ENCODE measurements at places on chromosomes 2 and 18.

- DNase-seq, result no peak
Measured at GRCh38 chr2:58204195-58204959, 36.7 kb downstream of the FANCL start.

GRCh38 chr18:68104036-68104435 lies 587.5 kb upstream of the DSEL start:
- DNase-seq, result no peak

GRCh38 chr2:222715742-222716141 lies 44.3 kb downstream of the MOGAT1 start:
- no peak for DNase-seq

GRCh38 chr2:236523249-236523648 lies 46.4 kb upstream of the ACKR3 start:
- DNase-seq, result no peak

DNA sequence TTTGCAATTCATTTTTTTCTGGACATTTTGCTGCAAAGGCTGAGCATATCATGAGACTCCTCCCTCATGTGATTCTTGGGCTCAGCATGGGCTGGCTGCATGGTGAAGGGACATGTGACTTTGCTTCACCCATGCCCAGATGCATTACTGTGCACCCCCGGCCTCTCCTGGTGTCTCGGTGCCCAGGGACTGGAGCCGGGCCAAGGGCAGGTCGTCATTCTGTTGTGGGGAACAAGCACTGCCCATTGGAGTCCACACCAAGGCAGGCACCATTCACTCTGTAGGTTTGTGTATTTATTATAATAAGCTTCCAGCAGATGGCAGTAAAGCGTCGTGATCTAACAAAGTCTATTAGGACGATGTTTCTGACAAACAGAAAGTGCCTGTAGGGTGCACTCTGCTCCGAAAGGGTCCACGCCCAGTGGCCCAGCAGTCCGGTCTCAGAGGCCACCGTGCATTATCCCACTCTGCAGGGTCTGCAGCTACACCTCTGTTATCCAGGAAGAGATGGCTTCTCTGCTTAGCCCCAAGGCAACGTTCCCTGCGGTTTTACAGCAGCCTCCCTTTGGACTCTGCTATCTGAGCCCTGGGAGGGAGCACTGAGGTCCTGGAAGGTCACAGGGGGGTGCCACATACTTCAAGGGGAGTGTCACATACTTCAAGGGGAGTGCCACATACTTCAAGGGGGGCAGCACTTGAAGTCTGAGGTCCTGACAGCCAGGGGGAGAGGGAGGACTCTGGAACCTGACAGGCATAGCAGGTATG lies 219.6 kb downstream of the TSN start:
- peak; percentile 92 for DNase-seq

DNA sequence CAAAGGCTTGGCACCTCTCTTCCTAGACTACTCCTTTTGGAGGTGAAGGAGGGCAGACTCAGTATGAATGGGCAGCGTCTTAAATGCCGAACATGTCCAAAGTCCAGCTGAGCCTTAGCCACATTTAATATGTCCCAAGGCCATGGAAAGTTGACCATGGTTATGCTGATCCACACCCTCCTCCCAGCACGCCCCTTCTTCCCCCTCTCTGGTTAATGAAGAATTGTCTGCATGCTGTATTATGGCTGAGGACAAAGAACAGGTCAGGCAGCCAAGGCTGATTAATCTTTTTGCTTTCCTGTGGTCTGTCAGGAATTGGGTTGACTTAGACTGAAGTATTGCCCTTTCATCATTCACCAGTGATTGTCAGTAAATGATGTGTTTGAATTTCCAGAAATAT lies 5.8 kb upstream of the MYOM1 start:
- no peak for DNase-seq

- DNase-seq, result no peak
Measured at GRCh38 chr2:32011485-32011960, 715 bp upstream of the MEMO1 start.

DNA sequence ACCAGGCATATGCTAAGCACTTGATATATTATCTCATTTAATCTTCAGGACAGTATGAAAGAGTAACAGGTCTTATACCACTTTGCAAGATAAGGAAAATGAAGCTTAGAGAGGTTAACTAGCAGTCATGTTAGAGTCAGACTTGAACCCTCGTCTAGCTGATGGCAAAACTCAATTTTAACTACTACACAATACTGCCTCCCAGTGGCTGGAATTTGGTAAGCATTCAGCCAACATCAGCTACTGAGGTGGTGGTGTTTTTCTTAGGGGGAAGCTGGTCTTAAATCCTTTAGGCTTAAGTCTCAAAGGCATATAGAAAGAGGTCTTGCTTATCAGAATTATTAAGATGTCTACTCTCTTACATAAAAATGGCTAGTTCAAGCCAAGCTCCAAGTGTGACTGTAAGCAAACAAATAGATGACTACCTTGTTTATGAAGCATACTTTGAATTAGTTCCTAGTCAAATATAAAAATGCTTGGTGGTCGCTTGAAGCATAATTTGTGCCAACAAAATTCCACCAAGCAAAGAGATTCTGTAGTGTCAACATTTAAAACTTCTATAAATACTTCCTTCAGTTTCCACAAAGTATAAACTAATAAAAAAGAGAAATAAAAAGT lies 325.4 kb upstream of the FIGN start:
- DNase-seq, result peak; percentile 33

DNA sequence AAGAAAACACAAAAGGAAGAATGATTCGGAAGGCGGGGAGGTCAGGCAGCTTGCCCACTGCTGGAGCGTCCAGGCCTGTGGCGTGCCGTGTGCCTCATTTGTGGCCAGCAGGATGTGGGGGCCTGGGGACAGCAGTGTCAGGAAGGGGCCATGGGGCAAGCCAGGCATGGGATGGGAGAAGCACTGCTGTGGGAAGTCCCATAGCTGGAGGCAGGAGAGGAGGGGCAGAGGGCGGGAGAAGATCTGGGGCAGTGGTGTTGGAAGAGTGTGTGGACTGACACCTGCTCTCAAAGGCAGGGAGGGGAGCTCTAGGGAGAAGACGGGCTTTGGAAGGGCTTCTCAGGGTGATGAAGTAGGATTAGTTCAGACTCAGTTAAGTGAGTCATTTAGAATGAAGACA lies 133.7 kb downstream of the ACOXL start:
- DNase-seq, result no peak

GRCh38 chr18:62458346-62458745 lies 64.5 kb upstream of the ZCCHC2 start:
- no peak for DNase-seq

- DNase-seq, result no peak
Measured at GRCh38 chr2:127622561-127623387, 23.2 kb upstream of the GPR17 start.

DNA sequence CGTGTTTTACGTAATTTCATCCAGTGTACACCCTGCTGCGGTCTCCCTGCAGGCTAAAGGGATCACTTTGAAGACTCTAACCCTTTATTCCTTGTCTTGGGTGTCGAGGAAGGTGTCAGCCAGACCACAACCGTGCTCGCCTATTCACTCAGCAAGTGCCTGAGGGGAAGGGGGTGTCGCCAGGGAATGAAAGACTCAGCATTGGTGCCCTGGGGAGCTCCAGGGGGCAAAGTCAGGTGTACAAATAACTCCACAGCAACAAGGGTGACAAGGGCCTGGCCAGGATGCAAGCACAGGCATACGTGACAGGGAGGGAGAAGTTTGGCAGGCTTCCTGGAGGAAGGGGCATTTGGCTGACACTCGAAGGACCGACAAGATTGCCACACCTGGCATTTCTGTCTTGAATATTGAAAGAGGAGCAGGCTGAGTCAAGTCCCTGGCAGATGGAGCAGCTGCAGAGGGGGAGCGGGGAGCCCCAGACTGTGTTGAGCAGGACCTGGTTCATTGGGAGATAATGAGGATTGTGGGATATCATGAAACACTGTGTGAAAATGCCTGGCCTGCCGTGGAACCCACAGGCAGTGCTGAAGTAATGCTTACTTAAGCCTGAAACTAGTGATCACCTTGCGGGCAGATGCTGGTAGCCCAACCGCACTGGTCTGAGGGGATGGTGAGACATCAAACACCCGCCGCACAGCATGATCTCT lies 93.9 kb downstream of the RHOB start:
- no peak for DNase-seq

DNA sequence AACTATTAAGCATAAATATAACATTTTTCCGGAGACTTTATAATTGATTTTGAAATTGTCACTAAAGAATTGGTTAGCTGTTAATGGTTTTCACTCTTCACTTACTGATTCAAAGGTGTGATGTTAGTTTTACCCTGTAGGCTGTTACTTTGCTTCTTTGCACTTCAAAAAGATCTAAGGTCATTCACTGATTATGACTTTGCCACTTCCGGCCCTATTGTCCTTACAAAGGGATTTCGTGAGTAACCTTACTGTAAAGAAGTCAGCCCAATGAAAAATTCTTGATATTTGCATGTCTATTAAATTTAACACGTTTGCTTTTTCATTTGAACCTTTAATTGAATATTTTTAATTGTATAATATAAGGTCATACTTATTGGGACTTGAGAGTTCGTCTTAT lies 61.4 kb downstream of the GREB1L start:
- DNase-seq, result no peak

DNA sequence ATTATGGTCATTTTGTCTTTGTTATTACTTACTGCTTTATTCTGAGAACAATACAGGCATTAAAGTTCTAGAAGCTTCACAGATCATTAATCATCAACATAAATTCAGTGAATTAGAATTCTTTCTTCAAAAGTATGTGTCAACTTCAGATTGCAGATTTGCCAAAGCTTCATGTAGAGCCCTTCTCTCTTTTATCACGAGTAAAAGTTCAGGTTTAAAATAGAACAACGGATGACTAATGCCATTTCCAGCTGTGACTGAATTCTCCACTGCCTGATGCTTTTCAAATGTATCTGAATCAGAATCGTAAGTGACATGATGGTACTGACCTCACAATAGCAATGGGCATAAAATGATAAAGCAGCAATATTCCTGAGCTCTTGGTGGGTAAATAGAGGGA lies 116.0 kb downstream of the ABCA12 start:
- DNase-seq, result no peak

- DNase-seq, result no peak
Measured at GRCh38 chr2:42029171-42029570, 18.6 kb upstream of the PKDCC start.

DNA sequence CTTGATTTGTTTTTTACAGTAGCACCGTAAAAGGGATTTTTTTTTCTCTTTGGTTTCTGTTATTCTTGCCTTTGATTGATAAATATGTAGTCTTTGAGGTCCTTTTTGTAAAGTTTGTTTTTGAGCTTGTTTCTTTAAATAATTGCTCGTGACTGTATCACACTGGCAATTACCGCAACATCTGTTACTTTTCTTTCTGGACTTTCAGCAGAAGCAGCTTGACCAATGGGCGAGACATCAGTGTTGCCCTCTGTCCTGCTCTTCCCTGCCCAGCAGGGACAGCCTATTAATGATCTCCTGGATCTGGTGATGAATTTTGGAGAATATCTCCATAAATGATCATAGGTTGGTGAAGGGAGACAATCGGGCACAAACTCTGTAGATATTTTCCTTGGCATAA lies 74.9 kb downstream of the TDRD15 start:
- no peak for DNase-seq

- DNase-seq, result no peak
Measured at GRCh38 chr18:67788310-67789164, 272.0 kb upstream of the DSEL start.

DNA sequence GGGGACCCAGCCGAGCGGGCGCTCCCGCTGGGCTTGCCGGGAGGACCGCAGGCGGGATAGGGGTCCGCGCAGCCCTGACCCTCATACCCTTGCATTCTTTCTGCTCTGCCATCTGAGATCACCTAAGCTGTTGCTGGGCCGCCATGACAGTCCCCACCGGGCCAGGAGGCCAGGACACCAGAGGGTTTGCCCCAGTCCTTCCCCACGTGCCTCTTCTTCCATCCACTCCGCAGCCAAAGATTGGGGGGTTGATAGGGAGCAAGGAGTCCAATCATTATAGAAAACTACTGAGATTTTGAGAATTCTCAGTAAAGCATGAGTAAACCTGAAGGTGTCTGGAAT lies 453 bp upstream of the GRB14 start:
- no peak for DNase-seq

- no peak for DNase-seq
Measured at GRCh38 chr2:69720404-69720803, 21.5 kb upstream of the ANXA4 start.

GRCh38 chr2:24763843-24764242 lies 29.3 kb downstream of the PTRHD1 start:
- no peak for DNase-seq

- DNase-seq, result no peak
Measured at GRCh38 chr2:238954841-238955591, 107.1 kb downstream of the TWIST2 start.

DNA sequence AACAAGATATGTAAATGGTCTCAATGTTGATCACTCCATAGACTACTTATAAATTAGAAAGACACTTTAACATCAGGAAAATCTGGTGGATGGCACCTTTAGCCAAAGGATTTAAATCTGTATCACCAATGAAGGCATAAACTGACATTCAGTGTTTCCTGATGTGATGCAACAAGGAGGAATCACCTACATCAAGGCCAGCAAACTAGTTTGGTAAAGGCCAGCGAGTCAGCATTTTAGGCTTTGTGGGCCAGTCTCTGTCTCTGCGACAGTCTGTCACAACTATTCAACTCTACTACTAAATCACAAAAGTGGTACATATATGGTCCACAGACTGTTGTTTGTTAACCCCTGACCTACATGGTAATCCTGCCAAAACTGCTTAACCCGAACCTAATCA lies 33.3 kb downstream of the C2orf76 start:
- DNase-seq, result no peak

All from COR-L47 (cell line).